SW480 (cell line): ENCODE measurements at places on chromosomes 16 and 17.

GRCh38 chr16:82439678-82440293 is 187.0 kb upstream of the CDH13 start:
- DNase-seq = peak; percentile 7

DNA sequence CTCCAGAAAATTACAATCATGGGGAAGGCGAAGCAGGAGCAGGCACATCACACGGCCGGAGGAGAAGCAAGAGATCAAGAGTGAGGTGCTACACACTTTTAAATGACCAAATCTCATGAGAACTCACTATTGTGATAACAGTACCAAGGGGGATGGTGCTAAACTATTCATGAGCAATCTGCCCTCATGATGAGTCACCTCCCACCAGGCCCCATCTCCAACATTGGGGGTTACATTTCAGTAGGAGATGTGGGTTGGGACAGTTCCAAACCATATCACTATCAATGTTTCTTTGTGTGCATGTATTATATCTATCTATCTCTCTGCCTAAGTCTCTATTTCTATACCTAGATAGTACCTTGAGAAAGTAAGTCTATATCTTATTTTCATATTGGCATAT is 724.8 kb downstream of the CDH11 start:
- no peak for DNase-seq

DNA sequence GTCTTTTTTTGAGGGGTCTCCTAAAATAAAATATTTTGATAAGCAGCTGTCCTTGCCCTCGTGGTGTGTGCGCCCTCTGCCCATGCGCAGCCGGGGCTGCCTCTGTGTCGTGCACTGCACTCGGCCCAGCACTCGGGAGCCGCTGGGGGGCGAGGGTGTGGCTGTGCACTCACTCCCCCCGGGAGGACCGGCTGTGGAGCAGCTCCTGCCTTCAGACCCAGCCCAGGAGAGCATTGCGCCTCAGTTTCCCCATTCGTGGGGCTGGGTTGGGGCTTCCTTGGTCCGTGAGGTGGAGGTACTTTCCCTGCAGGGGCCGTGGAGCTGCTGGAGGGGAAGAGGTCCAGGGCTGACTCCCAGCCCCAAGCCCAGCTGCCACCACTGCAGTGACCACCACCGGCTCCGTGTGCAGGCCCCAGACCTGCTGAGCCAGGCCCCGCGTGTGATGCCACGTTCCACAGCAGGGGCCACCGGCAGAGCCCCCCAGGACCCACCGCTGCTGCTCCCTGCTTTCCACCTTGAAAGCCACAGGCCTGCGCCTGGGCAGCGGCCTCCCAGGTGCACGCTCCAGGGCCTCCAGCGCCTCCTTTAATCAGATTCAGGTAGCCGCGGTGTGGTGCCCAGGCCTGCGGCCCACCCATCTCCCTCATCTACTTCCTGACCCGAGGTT is 6.3 kb upstream of the IL17C start:
- DNase-seq = no peak

DNA sequence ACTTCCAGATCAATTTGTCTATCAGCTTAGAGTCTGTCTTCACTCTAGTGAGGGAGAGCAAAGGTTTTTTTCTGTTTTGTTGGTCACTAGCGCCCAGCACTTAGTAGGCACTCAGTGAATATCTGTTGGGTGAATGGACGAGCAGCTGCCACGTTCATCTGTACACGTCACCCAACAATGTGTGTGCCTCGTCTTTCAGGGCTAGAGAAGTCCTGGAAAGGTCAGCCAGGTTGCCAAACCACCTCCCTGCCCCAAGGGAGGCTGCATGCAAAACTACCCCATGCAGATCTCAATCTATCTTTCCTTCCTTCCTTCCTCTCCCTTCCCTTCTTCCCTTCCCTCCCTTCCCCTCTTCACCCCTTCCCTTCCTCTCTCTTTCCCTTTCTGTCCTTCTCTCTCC is 340.9 kb downstream of the SOX9 start:
- DNase-seq = no peak

DNA sequence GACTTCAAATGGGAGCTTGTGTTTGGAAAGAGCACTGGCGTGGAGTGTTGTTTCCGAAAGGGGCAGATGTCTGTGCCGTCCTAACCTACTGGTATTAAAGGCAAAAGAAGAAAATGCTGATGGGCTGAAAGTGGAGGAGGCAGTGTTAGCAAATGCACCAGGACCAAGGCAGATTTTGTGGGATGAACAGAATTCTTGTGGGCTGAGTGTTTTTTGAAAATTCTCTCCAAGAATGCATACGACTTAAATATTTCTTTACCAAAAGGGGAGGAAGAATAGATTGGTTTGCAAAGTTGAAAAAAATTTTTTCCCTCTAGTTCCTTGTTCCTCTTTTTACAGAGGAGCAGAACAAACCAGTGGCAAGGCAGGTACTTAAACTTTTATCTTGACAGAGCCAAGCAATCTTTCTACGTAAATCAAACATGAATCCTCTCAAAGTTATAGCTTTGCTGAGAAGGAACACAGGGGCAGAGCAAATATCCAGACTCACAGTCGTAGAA is 16.8 kb downstream of the MARCHF10 start:
- DNase-seq = no peak

DNA sequence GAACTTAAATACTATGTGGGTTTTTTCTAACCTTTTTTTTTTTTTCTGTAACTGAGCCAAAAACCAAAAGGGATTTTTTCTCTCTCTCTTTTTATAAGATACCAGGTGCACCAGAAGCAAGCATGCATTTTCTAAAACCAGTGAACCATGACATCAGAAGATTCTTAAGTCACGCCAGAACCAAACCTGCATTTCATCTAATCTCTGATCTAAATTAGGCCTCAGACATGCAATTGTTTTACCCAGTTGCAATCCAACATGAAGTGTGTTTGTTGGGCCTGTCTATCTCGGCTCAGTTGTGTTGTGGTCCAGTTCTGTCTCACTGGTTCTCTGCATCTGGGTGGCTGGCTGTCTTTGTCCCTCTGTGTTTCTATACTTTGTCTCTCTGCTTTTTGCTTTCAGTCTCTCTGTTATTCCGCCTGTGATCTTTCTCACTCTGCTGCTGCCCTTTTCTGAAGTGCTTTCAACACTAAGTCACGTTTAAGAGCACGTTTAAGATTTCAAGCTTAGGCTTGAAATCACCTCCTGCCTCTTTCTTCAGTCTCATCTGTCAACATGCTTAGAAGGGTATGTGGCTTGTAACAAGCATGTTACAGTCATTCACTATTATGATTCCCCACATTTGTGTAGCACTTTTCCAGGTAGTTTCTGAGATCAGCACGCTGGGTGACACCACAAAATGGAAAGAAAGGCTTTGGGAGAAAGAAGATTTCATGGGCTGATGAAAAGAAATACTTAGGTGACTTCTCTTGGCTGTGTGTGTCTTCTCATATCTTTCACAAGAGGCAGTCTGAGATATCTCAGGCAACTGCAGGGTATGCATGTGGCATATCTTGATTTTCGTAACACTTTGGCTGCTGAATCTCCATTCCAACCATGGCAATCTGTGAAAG is 488.9 kb downstream of the SHISA9 start:
- DNase-seq = peak; percentile 7

GRCh38 chr17:62637809-62638208 is 10.3 kb downstream of the MRC2 start:
- no peak for DNase-seq

GRCh38 chr16:48382131-48382530 is 3.1 kb downstream of the SIAH1 start:
- no peak for DNase-seq

- no peak for DNase-seq
Observed at GRCh38 chr16:69039333-69039941, 66.0 kb upstream of the HAS3 start.

DNA sequence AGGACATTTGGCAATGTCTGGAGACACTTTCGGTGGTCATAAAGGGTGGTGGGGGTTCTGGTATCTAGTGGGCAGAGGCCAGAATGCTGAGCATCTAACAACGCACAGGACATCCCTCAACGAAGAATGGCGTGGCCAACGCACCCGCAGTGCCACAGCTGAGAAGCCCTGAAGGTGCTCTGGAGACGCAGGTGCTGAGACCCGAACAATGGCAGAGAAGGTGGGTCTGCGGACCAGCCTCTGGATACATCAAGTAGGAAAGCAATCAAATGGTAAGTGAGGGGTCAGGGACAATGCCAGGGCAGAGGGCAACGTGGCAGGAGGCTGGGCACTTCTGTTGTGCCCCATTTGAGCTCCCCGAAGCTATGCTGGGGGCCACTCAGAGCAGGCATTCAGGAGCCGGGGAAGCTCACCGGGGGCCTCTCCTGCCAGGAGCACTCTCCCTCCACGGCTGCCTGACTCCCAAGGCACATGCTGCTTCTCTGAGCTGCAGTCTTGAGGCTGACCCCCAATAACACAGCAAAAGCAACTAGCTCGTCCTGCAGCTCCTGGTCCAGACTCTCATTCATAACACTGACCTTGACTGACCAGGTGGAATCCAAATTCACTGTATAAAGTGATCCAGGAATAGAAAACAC is 26.0 kb downstream of the SPHK1 start:
- no peak for DNase-seq

DNA sequence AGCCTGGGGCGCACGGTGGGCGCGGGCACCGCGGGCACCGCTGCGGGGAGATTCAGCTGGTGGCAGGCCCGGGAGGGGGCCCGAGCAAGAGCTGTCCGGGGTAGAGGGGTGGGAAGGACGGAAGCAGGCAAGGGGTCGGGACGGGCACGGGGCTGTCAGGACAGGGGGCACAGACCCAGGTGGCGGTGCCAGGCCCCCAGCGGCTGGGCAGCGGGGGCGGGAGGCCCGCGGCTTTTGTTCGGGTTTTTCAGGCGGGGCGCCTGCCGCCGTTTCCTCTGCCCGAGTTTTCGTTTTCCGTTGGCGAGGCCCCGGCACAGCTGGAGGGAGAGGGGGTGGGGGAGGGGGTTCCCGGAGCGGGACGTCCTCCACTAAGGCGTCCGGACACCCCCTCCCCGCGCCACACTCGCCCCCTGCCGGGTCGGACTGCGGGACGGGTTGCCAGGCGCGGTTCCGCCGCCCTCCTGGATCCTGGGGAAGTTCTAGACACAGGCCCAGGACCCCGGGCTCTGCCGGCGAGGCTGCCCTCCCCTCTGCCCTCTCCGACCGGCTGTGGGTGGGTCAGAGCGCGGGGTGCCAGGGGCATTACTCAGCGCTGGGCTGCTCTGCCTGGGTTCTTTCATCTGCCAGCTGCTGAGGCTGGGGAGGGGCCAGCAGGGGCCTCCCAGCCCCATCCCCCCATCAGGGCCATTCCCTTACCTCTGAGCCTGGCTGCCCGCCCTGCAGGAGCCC is 543 bp downstream of the ARHGAP23 start:
- DNase-seq = peak; percentile 90

- DNase-seq = no peak
Observed at GRCh38 chr16:79806757-79807156, 206.2 kb upstream of the MAF start.

DNA sequence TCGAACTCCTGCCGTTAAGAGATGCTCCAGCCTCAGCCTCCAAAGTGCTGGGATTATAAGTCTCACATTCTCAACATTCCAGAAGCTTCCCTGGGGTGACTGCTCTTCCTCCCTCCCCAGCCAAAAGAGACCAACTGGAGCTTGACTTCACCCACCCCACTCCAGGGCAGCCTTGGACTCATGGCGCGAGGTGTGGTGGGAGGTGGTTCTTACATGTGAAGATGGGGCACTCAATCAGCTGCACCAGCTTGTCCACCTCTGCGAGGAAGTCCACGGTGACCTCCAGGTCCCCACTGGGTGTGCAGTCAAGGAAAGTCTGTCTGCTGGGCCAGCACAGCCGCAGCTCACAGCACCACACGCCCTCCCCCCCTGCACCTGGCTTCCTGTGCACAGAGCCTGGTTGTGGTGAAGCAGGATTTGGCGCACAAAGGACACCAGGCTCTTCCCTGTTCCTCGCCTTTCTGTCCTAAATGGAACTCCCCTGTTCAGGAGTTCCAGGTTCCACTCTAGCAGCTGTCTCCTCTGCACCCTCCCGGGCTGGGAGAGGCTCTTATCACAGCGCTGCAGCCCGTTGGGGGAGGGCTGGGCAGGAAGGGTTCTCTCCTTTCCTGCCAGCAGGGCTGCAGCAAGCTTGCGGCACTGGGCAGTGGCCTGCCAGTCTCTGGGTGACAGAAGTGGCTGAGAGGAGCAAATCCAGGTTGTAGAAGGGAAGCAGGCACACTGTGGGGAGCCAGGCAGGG is 9.6 kb upstream of the MTSS2 start:
- peak; percentile 41 for DNase-seq

DNA sequence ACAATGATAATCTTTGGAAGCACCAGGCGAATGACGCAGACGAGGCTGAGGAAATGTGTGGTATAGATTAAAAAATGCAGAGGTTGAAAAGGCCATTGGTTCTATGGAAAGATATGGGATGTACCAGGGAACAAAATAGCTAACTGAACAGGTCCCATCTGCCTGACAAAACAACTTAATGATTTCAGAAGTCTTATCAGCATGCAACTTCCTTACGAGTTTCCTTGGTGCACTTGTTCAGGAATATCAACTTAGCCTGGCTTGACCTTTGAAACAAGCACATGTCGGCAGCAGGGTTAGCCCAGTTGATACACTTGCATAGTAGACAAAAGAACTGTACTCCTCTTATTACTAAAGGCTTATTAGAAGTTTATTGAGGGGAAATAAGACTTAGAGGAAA is 90.9 kb upstream of the CDH11 start:
- DNase-seq = no peak

GRCh38 chr17:66789961-66790437 is 44.9 kb upstream of the CACNG5 start:
- DNase-seq = no peak

DNA sequence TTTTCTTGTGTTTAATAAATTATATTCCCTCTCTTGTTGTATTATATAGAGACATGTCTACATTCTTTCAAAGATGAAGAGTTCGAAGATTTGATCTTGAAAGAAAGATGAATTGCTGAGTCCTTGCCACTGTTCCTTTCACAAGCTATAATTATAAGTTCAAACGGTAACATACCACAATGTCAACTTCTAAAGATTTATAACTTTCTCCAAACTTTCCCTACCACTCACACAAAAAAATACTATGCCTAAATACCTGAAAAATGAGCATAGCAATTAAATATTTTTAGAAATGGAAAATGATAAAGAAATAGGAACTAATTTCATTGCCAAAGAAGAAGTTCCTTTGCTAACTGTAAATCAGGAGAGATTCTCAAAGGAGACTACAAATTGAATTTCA is 50.6 kb downstream of the BRIP1 start:
- no peak for DNase-seq

DNA sequence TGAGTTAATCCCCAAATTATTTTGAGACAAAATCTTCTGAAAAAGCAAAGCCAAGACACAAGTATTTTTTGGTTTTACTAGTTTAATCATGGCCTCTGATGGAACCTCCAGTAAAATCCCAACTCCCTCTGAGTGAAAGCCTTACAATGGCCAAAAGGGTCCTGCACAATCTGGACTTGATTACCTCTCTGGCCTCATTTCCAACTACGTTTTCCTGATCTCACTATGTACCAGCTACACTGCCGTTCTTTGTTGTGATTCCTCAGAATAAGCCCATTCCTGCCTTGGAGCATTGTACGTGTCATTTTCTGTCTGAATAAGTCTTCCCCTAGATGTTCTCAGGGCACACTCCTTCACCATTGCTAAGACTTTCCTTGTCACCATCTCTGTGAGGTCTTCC is 37.3 kb downstream of the SPOP start:
- DNase-seq = no peak

- DNase-seq = no peak
Observed at GRCh38 chr17:81510785-81511553, 1.6 kb downstream of the ACTG1 start.
